ENCODE measurements at places on chromosomes 2 and 18.

DNA sequence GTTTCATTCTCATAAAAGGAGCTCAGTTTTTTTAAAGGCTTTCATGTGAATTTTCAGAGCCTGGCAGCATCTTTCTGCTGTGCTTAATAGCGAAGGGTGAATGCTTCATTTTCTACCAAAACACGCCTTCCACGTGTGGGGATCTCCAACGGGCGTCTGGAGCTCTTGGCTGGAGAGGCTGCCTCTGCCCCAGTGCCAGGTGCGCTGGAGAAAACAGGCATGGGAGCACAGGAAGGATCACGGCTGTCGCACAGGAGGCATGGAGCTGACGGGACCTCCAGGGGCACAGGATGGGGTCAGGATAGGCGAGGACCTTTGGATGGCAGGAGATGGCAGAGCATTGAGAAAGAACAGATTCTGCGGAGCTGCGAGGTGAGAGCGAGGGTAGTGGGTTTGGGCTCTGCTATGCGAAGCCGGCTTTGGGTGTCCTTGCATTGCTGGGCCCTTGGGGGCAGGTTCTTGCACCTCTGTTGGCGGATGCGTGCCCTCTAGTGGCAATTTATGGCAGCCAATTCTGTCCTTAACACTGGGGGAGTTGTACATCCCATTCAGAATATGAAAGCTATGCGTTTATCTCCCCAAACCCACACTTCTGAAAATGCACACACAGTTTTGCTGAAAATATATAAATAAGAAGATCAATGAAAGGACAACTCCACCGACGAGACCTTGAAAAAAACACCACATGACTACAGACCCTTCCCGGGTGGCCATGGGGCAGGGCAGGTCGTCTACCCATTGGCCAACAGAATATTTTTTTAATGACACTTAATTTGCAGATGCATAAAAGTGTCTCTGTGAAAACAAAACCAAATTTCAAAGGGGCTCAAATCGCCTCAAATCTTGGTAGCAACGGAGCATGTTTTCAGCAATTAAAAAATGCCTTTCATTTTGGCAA is 90.4 kb upstream of the SLC35G4 start:
- DNase-seq, result peak; percentile 71

GRCh38 chr2:236535024-236535423 is 34.6 kb upstream of the ACKR3 start:
- no peak for DNase-seq

DNA sequence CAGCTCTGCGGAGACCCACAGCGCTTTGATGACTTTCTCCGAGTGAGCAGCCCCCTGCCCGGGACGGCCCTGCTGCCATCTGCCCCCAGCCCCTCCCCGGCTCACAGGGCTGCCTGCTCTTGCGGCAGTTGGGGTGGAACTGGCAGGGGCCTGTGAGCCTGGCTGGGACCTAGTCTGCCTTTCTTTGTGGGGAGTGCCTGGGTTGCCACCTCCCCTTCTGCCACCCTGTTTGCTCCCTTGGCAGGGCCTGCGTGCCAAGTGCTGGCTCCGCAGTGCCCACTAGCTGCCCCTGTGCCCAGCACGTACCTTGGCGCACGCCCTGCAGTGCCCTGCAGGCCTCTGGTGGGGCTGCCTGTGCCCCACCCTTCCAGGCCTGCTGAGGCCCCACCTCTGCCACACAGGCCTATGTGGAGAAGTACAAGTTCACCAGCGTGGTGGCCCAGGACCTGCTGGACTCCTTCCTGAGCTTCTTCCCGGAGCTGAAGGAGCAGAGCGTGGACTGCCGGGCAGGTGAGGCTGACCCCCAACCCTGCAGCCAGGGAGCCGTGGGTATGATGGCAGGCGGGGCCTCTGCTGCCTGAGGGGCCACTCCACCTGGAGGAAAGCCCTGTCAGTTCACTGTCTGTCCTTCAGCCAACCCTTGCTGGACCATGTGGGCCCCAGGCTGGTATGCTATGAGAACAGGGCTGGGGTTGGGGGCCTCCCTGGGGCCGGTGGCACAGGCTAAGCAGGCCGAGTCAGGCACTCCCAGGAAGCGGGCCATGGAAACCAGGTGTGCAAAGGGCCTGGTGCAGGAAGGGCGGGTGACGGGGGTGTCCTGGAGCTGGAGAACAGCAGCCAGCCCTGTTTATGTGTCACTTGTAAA is 7.0 kb downstream of the RNPEPL1 start:
- no peak for DNase-seq

DNA sequence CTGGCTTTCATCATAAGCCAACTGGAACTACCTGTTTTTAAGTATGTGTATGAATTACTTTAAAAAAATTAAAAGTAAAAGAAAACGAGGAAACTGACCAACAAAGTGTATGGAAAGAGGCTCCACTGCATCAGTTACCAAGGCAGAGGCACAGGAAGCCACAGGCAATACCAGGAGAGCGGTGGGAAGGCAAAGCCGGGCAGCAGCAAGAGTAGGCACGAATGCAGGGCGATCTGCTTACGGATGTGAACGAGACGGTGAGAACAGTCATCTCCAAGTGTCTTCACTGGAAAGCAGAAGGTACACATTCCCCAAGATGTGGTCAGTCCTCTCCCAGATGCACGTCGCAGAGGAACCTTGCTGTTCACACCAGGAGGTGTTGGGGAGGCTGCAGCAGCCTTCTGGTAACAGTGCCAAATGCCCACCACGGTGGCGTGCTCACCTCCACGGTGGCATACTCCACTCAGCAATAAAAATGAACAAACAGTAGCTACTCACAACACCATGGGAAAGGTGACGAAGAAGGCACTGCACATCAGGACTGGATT is 43.1 kb downstream of the HS6ST1 start:
- DNase-seq, result no peak

GRCh38 chr18:74216661-74217110 is 68.4 kb downstream of the TIMM21 start:
- no peak for DNase-seq

GRCh38 chr2:205957452-205958154 is 128.4 kb downstream of the INO80D start:
- no peak for DNase-seq

GRCh38 chr2:221943076-221943810 is 355.6 kb downstream of the PAX3 start:
- no peak for DNase-seq
